Hepatocyte (in vitro differentiated cells): ENCODE measurements at places on chromosomes 6 and 20.

DNA sequence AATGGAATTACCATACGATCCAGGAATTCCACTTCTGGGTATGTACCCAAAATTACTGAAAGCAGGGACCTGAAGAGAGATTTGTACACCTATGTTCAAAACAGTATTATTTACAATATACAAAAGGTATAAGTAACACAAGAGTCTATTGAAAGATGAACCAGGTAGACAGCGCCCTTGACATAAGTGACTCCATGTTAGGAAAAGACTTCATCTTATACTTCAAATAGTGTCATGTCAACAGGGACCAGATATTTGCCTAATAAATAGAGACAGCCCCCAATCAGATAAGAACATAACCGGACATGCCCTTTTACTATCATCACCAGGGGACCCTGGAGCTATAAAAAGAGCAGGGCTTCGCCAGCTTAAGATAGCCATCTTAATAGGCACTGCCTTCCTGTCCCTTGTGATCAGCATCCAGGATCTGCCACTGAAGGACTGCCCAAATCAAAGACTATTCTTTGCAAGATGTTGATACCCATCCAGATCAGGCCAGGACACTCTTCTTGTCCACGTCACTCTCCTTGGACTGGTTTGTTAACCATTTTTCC, 309.0 kb upstream of the SULF2 start:
- H3K27me3 ChIP-seq, result no peaks in the 10 kb centered on the region
- H3K36me3 ChIP-seq, result no peaks in the 10 kb centered on the region
- no peak overlapping the region for H3K4me3 ChIP-seq

- DNase-seq, result no peak
- no peaks in the 10 kb centered on the region for H3K27me3 ChIP-seq
- H3K4me3 ChIP-seq, result no peak overlapping the region
- no peaks in the 10 kb centered on the region for H3K4me1 ChIP-seq
- no peak overlapping the region for H3K27ac ChIP-seq
These were observed 200.3 kb downstream of the EDN1 start for GRCh38 chr6:12490351-12490903.

DNA sequence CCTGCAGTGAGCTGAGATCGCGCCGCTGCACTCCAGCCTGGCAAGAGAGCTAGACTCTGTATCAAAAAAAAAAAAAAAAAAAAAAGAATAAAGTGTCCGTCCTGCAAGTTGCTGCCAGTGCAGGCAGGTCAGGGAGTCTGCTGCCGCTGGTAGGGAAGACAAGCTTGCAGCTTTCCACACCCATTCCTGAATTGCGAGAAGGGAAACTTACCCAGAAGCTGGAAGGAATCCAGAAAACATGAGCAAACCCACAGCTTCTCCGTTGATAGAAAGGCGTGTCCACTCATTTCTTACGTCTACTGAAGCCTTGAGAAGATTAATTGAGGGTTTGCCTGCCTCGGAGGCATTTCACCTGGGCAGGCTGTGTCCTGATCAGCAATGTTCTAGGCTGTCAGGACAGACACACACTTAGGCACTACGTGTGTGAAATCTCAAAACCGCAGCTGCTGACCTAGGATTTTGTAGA, 61.6 kb upstream of the DSP start:
- no peak overlapping the region for H3K4me3 ChIP-seq
- H3K27me3 ChIP-seq, result no peaks in the 10 kb centered on the region
- peak; percentile 70 for DNase-seq
- H3K4me1 ChIP-seq, result no peaks in the 10 kb centered on the region

- DNase-seq, result no peak
- H3K27ac ChIP-seq, result no peak overlapping the region
- H3K4me1 ChIP-seq, result no peaks in the 10 kb centered on the region
- H3K27me3 ChIP-seq, result peaks cover 19% of the 10 kb centered on the region
- no peak overlapping the region for H3K4me3 ChIP-seq
These were observed 300.1 kb downstream of the CDH26 start for GRCh38 chr20:60258255-60258863.
